Heart right ventricle (tissue), 16 donors: ENCODE measurements at places on chromosomes 2 and 18. TPM values are rescaled to one million over a fixed set of nuclear protein-coding genes. Genes with fewer than 3 reads are reported as not detected.

DOCK10 gene
- polyA plus RNA-seq: 0.88 TPM

TMEM247 gene
- not detected for polyA plus RNA-seq

LYPD1 gene
- polyA plus RNA-seq: 0.64 TPM

REEP1 gene
- 20.9 TPM for polyA plus RNA-seq

CPS1 gene
- polyA plus RNA-seq: 0.86 TPM

SCN7A gene
- 12.9 TPM for polyA plus RNA-seq

LINC00305 gene
- not detected for polyA plus RNA-seq

FBLN7 gene
- polyA plus RNA-seq: 0.74 TPM

ALPP gene
- not detected for polyA plus RNA-seq

RAB6D gene
- not detected for polyA plus RNA-seq

GPR35 gene
- polyA plus RNA-seq: 1.4 TPM

ACADL gene
- polyA plus RNA-seq: 2.1 TPM

ANKRD30B gene
- not detected for polyA plus RNA-seq

HOXD12 gene
- not detected for polyA plus RNA-seq

APOB gene
- polyA plus RNA-seq: 0.22 TPM

DSG4 gene
- not detected for polyA plus RNA-seq

ACOXL gene
- polyA plus RNA-seq: not detected

VWC2L gene
- polyA plus RNA-seq: not detected

LTBP1 gene
- 34.6 TPM for polyA plus RNA-seq

SERPINB11 gene
- not detected for polyA plus RNA-seq

GALM gene
- 11.9 TPM for polyA plus RNA-seq

TTN gene
- 862 TPM for polyA plus RNA-seq

CD8B gene
- not detected for polyA plus RNA-seq

TFCP2L1 gene
- polyA plus RNA-seq: 0.15 TPM

TMEM200C gene
- polyA plus RNA-seq: 0.22 TPM

REG3G gene
- polyA plus RNA-seq: not detected

SDC1 gene
- 0.30 TPM for polyA plus RNA-seq

LYPD6 gene
- 0.06 TPM for polyA plus RNA-seq

LOXHD1 gene
- 0.19 TPM for polyA plus RNA-seq

ARL4C gene
- 1.0 TPM for polyA plus RNA-seq

CD207 gene
- polyA plus RNA-seq: 0.03 TPM

ARHGAP25 gene
- polyA plus RNA-seq: 6.8 TPM

PAX3 gene
- 0.01 TPM for polyA plus RNA-seq

VSNL1 gene
- 9.8 TPM for polyA plus RNA-seq

TSPYL6 gene
- polyA plus RNA-seq: 0.22 TPM

TUBB8B gene
- not detected for polyA plus RNA-seq

IAH1 gene
- polyA plus RNA-seq: 103 TPM

MGAT4A gene
- polyA plus RNA-seq: 7.2 TPM

MC2R gene
- under 0.01 TPM for polyA plus RNA-seq

GNLY gene
- polyA plus RNA-seq: 3.1 TPM

ACVR1C gene
- polyA plus RNA-seq: 0.09 TPM

GPAT2 gene
- 4.6 TPM for polyA plus RNA-seq

CDKL4 gene
- not detected for polyA plus RNA-seq

PCARE gene
- polyA plus RNA-seq: 0.29 TPM

CRYBA2 gene
- not detected for polyA plus RNA-seq

REV1 gene
- polyA plus RNA-seq: 9.6 TPM

ACAA2 gene
- 119 TPM for polyA plus RNA-seq

GREB1L gene
- 0.54 TPM for polyA plus RNA-seq

GALNT3 gene
- polyA plus RNA-seq: 0.16 TPM

CDK15 gene
- polyA plus RNA-seq: 0.15 TPM

SPEG gene
- 62.9 TPM for polyA plus RNA-seq

KCNG2 gene
- polyA plus RNA-seq: not detected

DAPL1 gene
- polyA plus RNA-seq: 0.87 TPM

STARD6 gene
- not detected for polyA plus RNA-seq

OSR1 gene
- polyA plus RNA-seq: 6.0 TPM

MC5R gene
- not detected for polyA plus RNA-seq
